ENCODE measurements at places on chromosomes 16 and 17. TPM values are rescaled to one million over a fixed set of nuclear protein-coding genes. Genes with fewer than 3 reads are reported as not detected.

DNA sequence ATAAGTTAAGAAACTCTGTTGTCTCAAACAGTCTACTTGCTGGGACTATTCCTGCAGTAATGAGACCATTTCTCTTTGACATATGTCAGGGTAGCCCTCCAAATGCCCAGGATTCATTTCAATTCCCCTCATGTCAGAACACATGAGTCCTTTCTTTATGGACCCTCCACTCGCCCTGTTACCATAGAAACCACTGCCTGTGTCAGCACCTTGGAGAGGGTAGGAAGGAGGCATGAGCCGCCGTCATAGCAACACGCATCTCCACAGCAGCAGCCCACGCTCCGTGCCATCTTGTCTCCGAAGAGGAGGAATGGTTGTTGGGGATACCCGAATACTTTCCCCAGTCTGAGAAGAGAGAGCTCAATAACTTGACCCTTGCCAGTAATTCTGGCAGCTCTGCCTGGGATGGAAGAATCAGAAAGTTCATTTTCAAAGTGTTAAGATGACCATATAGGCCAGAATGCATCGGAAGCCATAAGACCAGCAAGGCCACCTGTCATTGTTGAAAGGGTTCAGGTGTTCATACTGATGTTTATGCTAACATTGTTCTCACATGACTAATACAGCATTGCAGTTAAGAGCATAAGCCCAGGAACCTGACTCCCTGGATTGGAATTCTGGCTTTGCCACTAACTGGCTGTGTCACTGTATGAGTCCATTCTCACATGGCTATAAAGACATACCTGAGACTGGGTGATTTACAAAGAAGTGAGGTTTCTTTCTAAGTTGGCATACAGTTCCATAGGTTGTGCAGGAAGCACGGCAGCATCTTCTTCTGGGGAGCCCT, 141.3 kb downstream of the ABCC12 start:
- peak overlapping the region; percentile 9 for H3K27ac ChIP-seq
- H3K27me3 ChIP-seq: no peaks in the 10 kb centered on the region
- no peaks in the 10 kb centered on the region for H3K36me3 ChIP-seq

DNA sequence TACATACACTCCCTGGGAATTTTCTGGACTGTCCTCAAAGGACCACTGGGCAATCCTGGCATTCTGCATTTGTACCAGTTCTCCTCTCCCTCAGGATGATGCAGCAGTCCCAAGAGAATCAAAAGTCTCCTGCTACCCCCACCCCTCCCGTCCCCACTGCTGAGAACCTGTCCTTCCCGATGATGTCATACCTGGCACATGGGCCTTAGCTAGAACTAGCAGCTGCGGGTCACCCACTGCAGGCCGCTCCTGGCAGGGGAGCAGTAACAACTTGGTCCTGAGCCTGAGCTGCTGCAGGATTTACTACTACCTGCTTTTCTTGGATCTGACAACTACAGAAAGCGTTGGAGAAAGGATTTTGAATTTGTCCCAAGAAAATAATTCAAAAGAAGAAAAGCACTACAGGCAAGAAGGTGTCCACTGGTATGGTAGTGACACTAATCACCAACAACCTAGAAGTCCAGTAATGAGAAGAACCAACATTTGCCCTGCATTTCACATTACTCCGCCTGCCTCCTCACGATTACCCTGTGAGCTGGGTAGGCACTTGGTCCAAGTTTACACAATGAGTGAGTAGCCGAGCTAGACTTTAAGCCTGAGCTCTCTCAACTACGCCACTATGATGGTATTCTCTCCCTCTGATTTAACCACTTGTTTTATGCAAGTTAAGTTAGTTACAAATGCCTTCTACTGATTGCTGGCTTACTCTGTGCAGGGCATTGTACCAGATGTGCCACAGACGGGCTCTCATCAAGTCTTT, 55.3 kb upstream of the ETV4 start:
- H3K36me3 ChIP-seq: no peaks in the 10 kb centered on the region
- H3K4me3 ChIP-seq: no peak overlapping the region
- DNase-seq: no peak
- H3K4me1 ChIP-seq: peaks cover 34% of the 10 kb centered on the region
- H3K27me3 ChIP-seq: no peaks in the 10 kb centered on the region

DNA sequence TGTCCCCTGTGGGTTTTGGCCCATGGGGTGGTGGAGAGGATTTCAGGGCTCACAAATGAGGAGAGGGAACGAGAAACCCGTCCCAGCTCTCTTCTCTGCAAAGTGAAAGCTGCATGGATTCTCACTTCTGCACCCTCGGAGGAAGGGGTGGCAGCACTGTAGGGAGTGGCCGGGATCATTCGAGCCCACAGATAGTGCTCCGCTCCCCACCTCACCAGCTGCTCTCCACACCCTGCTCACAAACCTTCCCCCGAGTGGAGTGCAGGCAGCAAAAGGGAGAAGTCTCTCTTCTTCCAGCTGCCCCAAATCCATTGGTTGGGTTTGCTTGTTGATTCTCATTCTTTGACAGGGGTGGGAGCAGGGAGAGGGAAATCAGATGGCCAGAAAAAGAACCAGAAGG, 20.1 kb downstream of the STAT5A start:
- peaks cover 11% of the 10 kb centered on the region for H3K4me1 ChIP-seq
- no peak overlapping the region for H3K27ac ChIP-seq
- DNase-seq: no peak
- no peak overlapping the region for H3K4me3 ChIP-seq
- no peaks in the 10 kb centered on the region for H3K27me3 ChIP-seq

DNA sequence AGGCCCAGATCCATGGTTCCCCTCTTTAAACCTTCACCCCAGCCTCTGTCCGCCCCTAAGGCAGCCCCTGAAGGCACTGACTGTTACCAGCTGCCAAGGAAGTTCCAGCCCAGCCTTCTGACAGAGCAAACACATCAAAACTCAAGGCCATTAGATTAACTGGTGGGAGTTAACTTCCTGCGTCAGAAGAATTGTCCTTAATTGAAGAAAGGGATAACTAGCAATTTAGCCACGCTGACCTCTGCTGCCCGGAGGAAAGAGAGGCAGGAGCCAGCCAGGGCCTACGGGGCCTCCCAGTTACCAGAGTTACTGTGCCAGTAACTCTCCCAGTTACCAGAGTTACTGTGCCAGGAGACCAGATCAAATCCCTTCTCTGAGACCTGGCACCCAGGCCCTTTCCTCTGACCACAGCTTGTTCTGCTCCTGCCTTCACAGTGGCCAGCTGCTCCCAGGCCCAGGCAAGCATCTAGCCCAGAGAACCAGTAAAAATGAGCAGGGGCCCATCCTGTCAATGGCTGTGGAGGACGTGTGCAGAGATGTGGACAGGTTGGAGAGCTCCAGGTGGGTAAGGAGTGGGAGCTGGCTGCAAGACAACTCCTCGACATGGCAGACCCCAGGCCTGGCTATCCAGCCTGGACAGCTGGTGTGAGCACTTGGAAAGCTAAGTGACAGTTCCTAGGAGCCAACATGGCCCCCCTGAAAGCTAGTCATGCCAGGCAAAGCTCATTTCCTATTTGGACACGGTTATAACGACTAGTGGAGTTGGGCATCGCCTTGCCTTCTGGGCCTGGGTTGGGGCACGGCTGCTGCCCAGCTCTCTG, 2.8 kb upstream of the PITPNM3 start:
- H3K27me3 ChIP-seq: no peaks in the 10 kb centered on the region
- no peak overlapping the region for H3K27ac ChIP-seq
- no peak for DNase-seq
- no peaks in the 10 kb centered on the region for H3K4me1 ChIP-seq
- no peaks in the 10 kb centered on the region for H3K36me3 ChIP-seq
- H3K4me3 ChIP-seq: no peak overlapping the region

- peak overlapping the region; percentile 93 for H3K4me3 ChIP-seq
- H3K36me3 ChIP-seq: no peaks in the 10 kb centered on the region
- peak overlapping the region; percentile 37 for H3K27ac ChIP-seq
- no peaks in the 10 kb centered on the region for H3K27me3 ChIP-seq
- peaks cover 20% of the 10 kb centered on the region for H3K4me1 ChIP-seq
- no peak for DNase-seq
Measured at GRCh38 chr17:32443827-32444300, 446 bp upstream of the PSMD11 start.

GRCh38 chr16:69564845-69565670, 708 bp upstream of the NFAT5 start:
- no peaks in the 10 kb centered on the region for H3K27me3 ChIP-seq
- no peak for DNase-seq
- peaks cover 38% of the 10 kb centered on the region for H3K4me1 ChIP-seq

DNA sequence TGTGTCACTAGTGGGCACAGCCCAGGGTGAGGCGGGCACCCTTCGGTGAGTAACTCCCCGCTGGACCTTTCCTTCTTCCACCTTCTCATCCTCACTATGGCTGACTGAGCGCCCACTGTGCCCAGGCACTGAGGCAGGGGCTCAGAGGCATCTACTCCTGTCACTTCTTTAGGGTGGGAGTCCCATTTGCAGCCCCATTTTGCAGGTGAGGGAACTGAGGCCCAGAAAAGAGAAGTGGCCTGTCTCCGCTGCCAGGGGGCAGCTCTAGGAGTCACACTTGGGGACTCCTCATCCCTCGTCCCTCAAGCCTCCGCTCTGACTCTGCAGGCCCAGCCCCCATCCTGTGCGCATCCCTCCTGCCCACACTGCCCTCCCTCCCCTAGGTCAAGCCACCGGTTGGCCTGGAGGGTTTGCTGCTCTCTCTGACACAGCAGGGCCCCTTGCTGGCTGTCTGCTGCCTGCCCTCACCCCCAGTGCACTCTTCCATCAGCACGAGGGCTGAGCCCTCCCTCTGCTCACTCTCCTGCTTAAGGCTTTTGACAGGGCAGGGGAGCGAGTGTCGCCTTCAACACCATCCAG, 62.4 kb downstream of the CNGB1 start:
- H3K27ac ChIP-seq: no peak overlapping the region
- 0 out of 2 replicates have a peak, but pooled peaks cover 5% of the 10 kb centered on the region for H3K4me1 ChIP-seq
- no peaks in the 10 kb centered on the region for H3K36me3 ChIP-seq
- no peaks in the 10 kb centered on the region for H3K27me3 ChIP-seq
- H3K4me3 ChIP-seq: no peak overlapping the region

DNA sequence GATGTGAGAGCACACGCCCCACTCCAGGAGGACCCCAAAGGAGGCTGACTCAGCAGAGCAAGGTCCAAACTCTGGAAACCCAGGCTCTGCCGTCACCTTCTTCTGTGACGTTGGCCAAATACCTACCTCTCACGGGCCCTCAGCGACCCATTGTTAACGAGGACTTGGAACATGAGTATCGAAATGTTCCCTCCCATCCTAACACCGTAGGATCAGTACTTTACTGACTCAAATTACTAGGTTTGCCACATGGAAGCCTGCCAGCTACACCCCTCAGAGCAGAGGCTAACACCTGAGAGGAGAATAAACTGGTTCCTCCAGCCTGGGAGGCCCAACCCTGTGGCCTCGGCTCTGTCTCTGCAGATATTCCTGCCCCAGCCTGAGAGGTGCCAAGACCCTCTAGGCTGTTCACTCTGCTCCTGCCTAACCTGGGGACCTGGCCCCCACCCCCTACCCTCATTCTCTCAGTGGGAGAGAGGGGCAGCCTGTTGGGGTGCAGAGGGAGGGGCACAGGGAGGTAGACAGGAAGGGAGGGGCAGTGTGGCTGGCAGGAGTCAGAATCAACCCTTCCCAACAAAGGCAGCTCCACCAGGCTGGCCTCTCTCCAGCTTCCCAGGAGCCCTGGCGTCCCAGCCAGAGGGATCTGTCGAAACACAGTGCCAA, 4.4 kb downstream of the PITPNM3 start:
- H3K4me1 ChIP-seq: no peaks in the 10 kb centered on the region
- no peak for DNase-seq
- no peak overlapping the region for H3K4me3 ChIP-seq
- H3K27me3 ChIP-seq: no peaks in the 10 kb centered on the region
- no peaks in the 10 kb centered on the region for H3K36me3 ChIP-seq

DNA sequence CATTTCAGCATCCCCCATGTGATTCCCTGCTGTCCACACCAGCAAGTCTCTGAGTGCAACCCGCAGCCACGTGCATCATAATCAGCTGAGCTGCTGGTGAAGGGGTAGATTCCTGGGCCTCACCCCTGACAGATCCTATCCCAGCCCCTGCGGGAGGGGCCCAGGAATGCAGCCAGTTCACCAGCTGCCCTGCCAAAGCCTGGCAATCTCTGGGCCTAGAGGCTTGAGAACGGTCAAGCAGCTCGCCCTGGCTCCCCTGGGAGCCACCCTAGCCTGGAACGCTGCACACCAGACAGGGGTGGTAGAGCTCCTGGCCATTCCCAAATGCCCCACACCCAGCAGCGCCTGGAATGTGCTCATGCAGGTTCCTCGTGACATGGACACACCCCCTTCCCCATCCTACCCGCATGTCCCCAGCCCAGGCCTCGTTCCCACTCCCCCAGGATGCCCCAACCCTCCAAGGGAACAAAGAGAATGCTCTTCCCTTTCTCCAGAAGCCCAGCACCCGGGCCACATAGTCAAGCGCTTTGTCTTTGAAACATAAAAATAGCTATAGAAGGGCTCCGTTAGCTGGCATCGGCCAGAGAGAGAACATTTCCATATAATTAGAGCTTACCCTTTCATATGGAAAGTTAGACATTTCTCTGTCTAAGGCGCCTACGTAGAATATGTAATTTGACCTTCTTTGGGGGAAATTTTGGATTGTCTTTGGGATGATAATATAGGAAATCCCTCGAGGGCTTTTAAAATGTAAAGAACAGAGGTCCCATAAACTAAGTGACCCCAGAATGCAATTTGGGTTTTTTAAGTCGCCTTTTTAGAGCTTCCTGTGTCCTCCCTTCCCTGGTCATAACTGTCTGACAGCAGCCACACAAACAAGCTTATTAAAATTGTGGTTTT, 3.4 kb downstream of the CEP295NL start:
- H3K36me3 ChIP-seq: no peaks in the 10 kb centered on the region
- H3K4me1 ChIP-seq: peaks cover 27% of the 10 kb centered on the region
- no peaks in the 10 kb centered on the region for H3K27me3 ChIP-seq
- H3K4me3 ChIP-seq: no peak overlapping the region
- DNase-seq: peak; percentile 75

Gene KRTAP4-1
- total RNA-seq: 0.49 TPM

Gene MT1M
- not detected for total RNA-seq

Gene CD300E
- not detected for total RNA-seq
